Calu3 (cell line): ENCODE measurements at places on chromosomes 7 and 10.
A peak's percentile ranks its signal among the peaks of the same experiment; 100 is the strongest.

DNA sequence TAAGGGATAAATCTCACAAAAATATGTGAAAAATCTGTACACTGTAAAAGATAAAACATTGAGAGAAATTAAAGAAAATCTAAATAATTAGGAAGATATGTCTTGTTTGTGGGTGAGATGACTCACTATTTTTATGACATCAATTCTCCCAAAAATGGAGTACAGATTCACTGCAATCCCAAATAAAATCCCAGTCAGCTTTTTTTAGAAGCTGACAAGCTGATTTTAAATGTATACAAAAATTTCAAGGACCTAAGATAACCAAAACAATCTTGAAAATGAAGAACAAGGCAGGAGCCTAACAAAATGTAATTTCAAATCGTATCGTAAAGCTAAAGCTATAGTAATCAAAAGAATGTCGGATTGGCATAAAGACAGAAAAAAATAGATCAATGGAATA lies 458.1 kb downstream of the GRID1 start:
- no peak overlapping the region for H3K27ac ChIP-seq
- no peak overlapping the region for H3K4me3 ChIP-seq
- H3K36me3 ChIP-seq: no peaks in the 10 kb centered on the region
- H3K27me3 ChIP-seq: no peaks in the 10 kb centered on the region

GRCh38 chr7:131188367-131189339 lies 139.0 kb upstream of the MKLN1 start:
- no peaks in the 10 kb centered on the region for H3K27me3 ChIP-seq
- peaks cover 6% of the 10 kb centered on the region for H3K36me3 ChIP-seq
- H3K27ac ChIP-seq: no peak overlapping the region
- no peak for DNase-seq
- H3K4me1 ChIP-seq: peaks cover 8% of the 10 kb centered on the region

- no peaks in the 10 kb centered on the region for H3K27me3 ChIP-seq
- no peaks in the 10 kb centered on the region for H3K36me3 ChIP-seq
- no peaks in the 10 kb centered on the region for H3K4me1 ChIP-seq
- H3K4me3 ChIP-seq: no peak overlapping the region
These were observed 17.9 kb downstream of the FGL2 start for GRCh38 chr7:77181734-77182133.

DNA sequence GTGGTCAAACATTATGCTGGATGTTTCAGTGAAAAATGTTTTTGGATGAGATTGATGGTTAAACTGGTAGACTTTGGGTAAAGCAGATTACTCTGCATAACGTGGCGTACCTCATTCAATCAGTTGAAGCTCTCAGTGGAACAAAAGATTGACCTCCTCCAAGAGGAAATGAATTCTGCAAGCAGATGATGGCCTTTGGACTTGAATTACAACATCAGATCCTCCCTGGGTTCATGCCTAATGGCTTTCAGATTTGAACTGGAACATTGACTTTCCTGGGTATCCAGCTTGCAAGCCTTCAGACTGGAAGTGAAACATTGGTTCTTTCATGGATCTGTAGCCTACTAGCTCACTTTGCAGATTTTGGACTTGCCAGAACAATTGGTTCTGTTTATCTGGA lies 169.3 kb upstream of the MALRD1 start:
- H3K27ac ChIP-seq: no peak overlapping the region
- H3K36me3 ChIP-seq: no peaks in the 10 kb centered on the region
- H3K4me3 ChIP-seq: no peak overlapping the region
- DNase-seq: no peak
- H3K27me3 ChIP-seq: no peaks in the 10 kb centered on the region
- peaks cover 10% of the 10 kb centered on the region for H3K4me1 ChIP-seq

DNA sequence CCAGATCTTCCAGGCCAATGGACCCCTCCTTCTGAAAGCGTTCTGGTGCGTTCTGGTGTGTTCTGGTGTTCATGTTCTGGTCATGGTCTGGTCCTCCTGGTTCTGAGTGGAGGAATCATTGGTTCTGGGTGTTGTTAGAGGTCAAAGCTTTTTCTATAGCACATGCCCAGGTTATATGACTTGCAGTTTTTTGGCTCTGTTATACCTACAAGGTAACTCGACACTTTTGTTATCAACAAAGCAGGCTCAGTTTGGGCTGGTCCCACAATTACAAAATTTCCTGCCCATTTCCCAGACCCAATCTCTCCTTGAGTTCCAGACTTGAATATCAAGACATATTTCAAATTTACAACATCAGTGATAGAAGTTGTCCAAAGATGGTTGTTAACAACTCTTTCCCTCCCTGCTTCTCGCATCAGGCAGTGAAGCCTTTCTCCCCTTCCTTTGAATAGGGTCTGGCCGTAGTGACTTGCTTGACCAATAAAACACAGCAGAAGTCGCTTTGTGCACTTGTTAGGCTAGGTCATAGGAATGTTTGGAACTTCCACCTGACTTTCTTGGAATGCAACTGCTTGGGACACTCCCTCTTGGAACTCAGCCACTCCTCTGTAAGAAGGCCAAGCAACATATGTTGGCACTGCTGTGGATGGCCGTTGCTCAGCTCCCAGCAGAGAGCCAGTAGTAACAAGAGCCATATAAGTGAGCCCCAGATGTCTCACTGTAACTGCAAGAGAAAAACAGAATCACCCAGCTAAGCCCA lies 83.1 kb upstream of the STEAP1B start:
- peak overlapping the region; percentile 26 for H3K4me3 ChIP-seq
- no peaks in the 10 kb centered on the region for H3K27me3 ChIP-seq
- peaks cover 40% of the 10 kb centered on the region for H3K36me3 ChIP-seq

GRCh38 chr7:30702200-30702599 lies 19.9 kb upstream of the CRHR2 start:
- no peak overlapping the region for H3K4me3 ChIP-seq
- DNase-seq: no peak
- H3K27me3 ChIP-seq: peaks cover 96% of the 10 kb centered on the region
- no peaks in the 10 kb centered on the region for H3K4me1 ChIP-seq
- no peaks in the 10 kb centered on the region for H3K36me3 ChIP-seq

- peak overlapping the region; percentile 77 for H3K4me3 ChIP-seq
- peak overlapping the region; percentile 94 for H3K27ac ChIP-seq
- peaks cover 41% of the 10 kb centered on the region for H3K36me3 ChIP-seq
These were observed 3.8 kb downstream of the PTER start for GRCh38 chr10:16440396-16441133.

DNA sequence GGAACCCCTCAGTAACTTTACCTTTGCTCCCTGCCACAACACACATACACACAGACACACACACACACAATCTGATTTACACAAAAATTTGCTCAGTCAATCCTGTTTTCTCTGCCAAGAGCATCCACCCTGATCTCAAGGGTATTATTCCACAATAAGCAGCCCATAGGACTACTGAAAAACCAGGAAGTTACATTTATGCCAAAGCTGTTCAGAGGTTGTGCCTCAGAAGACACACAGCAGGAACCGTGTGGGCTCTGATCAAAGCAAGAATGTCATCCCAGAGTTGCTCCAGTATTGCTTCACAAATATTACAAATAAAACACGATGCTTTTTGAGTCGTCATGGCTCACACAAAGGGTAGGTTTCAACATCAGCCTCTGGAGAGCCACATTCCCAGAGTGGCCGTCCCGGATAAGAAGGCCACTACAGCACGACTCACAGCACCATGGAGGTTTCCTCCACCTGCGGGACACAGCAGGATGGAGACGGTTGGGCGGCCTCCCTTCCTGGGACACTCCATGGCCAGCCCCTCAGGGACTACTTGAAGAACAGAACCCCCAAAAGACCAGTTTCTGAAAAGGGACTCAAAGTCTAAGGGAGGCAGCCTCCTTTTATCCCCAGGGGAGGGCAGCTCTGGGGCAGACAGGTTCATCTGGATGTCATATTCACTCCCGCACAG lies 1.6 kb downstream of the AIFM2 start:
- no peak for DNase-seq
- no peaks in the 10 kb centered on the region for H3K27me3 ChIP-seq
- H3K4me1 ChIP-seq: peaks cover 36% of the 10 kb centered on the region
- H3K36me3 ChIP-seq: peaks cover 26% of the 10 kb centered on the region

- DNase-seq: no peak
- H3K4me1 ChIP-seq: peaks cover 54% of the 10 kb centered on the region
- H3K4me3 ChIP-seq: no peak overlapping the region
- H3K27ac ChIP-seq: no peak overlapping the region
- H3K27me3 ChIP-seq: no peaks in the 10 kb centered on the region
These were observed 170.9 kb upstream of the RHEB start for GRCh38 chr7:151690606-151691005.

GRCh38 chr10:129755621-129756020 lies 208.5 kb downstream of the EBF3 start:
- H3K4me1 ChIP-seq: no peaks in the 10 kb centered on the region
- no peak overlapping the region for H3K27ac ChIP-seq
- H3K36me3 ChIP-seq: no peaks in the 10 kb centered on the region
- H3K27me3 ChIP-seq: no peaks in the 10 kb centered on the region
- H3K4me3 ChIP-seq: no peak overlapping the region

- peaks cover 18% of the 10 kb centered on the region for H3K36me3 ChIP-seq
- DNase-seq: peak; percentile 66
- H3K4me1 ChIP-seq: no peaks in the 10 kb centered on the region
- H3K27me3 ChIP-seq: no peaks in the 10 kb centered on the region
- H3K27ac ChIP-seq: peak overlapping the region; percentile 35
- peak overlapping the region; percentile 71 for H3K4me3 ChIP-seq
These were observed 3.1 kb upstream of the CUX1 start for GRCh38 chr7:101814081-101814990.
